Hippocampal formation (tissue), 2 donors: ENCODE measurements at places on chromosomes 4 and X.

GRCh38 chrX:17592117-17592516 lies 145.2 kb upstream of the SCML1 start:
- no peak for DNase-seq

GRCh38 chr4:13627178-13627605 lies 333 bp downstream of the BOD1L1 start:
- no peak for DNase-seq

DNA sequence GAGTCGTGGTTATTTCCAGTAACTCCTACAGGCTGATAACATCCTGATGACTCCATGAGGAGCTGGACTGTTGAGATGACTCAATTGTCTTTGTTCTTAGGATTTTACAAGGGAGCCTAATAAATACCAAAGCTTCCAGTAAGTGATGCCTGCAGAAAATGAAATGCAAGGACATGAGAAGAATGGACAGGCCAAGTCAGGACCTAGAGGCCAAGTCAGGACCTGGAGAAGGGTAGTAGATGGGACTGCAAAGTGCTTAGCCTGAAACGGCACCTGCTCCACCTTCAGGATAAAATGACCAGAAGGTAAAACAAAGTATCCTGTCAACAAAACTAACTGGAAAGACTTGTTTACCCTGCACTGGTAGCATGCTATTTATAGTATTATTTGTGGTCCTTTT lies 6.4 kb upstream of the SLC10A6 start:
- DNase-seq, result no peak

GRCh38 chrX:21374163-21374993 lies at the start of gene CNKSR2:
CNKSR2 (plus strand) TSS chrX:21374418; CDS start chrX:21374898, 480 bp downstream.
- DNase-seq, result no peak

GRCh38 chr4:152296386-152296785 lies 239.5 kb downstream of the FBXW7 start:
- no peak for DNase-seq

DNA sequence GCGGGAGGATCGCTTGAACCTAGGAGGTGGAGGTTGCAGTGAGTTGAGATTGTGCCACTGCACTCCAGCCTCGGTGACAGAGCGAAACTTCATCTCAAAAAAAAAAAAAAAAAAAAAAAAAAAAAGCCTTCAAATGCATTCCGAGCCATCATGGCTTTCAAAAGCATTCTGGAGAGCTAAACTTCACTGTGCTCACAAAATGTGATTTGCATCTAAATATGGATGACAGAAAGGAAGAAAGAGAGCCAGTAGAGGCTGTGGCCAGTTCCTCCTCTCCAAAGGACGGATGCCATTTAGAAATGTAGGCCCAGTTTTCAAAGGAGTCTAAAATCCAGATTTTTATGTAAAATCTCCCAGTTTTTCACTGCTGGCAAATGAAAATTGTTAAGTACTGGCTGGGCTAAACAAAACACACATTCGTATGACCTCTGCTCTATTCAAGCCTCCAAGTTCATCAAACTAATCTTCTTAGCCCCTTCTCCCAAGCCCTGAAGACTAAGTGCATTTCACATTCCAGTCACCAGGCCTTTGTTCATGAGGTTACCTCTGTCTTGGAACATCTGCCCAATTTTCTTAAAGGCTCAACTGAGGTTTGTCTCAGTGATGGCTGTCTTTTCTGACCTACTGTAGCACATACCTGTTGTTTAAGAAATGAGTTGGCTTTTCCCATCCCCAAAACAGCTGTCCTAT lies 22.0 kb downstream of the SLC25A43 start:
- DNase-seq, result peak; percentile 10

GRCh38 chr4:60396341-60397049 lies 803.6 kb upstream of the ADGRL3 start:
- DNase-seq, result no peak

- DNase-seq, result no peak
These were observed 34.7 kb downstream of the IL13RA1 start for GRCh38 chrX:118761939-118762707.

DNA sequence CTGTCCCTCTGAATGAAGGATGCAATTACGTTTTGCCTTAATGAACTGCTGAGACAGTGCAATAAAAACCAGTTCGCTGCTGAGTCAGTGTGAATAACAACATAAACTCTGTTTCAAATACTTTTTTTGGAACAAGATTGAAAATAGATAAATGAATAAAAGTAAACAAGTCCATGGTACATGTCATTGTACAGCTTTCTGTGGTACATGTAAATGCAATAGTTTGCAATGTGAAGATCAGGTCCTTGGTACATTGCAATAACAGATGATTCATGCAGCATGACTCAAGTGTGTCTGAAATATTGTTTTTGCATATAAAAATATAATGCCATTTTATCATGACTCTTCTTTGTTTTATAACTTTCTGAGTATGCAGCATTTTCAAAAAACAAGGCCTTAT lies 193.4 kb upstream of the PACRGL start:
- DNase-seq, result no peak

- DNase-seq, result no peak
These were observed 118.1 kb downstream of the SORCS2 start for GRCh38 chr4:7310451-7310850.

DNA sequence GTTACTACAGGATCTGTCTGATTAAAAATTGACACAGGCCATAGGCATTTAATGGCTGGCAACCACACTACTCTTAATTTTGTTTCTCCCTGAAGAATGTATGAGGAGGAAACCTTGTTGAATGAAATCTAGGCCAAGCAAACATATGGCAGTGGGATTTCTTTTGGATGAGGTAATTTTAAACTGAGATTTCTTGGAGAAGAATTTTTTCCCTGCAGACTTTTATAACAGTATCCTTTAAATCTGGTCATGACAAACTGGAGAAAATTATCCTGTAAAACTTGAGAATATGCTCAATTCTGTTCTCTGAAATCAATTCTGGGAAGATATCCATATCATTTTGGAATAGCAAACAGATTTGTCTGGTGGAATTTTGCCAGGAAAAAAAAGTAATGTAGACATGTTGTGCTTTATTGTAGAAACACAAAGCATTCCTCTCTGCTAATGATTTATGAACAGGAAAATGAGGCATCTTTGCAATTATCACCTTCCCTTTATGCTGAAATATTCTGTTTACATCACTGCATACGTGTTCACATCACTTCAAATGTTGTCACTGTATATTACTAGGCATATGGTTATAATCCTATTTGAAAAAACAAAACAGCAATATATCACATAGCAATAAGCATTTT lies 108.3 kb upstream of the ARSJ start:
- peak; percentile 7 for DNase-seq

- no peak for DNase-seq
These were observed 26.1 kb downstream of the RBM46 start for GRCh38 chr4:154807042-154807630.

DNA sequence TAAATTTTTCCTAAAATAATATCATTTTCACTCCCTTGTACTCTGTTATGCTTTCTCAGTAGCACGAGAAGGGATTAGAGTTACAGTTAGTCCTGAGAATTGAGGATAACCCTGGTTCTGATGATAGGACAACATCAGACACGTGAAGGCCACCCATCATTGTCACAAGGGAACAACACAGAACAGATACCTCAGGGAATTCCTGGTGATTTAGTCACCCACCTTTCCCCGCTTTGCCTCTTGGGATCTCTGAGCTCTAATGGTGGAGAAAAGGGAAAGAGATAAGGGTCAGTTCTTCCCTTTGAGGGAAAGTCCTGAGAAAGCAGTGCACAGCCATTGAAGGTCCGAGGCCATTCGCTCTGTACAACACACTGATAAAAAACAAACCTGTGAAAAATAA lies 112.3 kb upstream of the GALNT7 start:
- no peak for DNase-seq

DNA sequence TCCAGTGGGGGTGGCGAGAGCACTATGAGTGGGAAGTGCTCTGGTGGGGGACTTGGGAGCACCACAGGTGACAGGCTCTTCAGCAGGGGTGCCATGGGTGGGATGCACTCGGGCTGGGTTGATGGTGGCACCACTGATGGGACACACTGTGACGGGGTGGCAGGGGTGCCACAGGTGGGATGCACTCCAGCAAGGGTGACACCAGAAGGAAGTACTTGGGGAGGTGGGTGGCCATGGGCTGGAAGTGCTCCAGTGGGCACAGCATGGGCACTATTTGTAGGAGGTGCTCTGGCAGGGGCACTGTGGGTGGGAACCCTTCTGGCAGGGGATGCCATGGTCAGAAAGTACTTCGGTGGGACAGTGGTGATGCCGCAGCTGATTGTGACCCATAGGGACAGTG lies 346.6 kb downstream of the CFAP47 start:
- DNase-seq, result no peak

GRCh38 chrX:154661899-154662298 lies 8.5 kb upstream of the CTAG2 start:
- DNase-seq, result no peak

GRCh38 chrX:139784807-139785206 lies 76.8 kb upstream of the MCF2 start:
- DNase-seq, result no peak

- DNase-seq, result no peak
These were observed 90.1 kb downstream of the IRF2 start for GRCh38 chr4:184384056-184384809.

GRCh38 chr4:64250061-64250460 lies 159.2 kb downstream of the TECRL start:
- no peak for DNase-seq

DNA sequence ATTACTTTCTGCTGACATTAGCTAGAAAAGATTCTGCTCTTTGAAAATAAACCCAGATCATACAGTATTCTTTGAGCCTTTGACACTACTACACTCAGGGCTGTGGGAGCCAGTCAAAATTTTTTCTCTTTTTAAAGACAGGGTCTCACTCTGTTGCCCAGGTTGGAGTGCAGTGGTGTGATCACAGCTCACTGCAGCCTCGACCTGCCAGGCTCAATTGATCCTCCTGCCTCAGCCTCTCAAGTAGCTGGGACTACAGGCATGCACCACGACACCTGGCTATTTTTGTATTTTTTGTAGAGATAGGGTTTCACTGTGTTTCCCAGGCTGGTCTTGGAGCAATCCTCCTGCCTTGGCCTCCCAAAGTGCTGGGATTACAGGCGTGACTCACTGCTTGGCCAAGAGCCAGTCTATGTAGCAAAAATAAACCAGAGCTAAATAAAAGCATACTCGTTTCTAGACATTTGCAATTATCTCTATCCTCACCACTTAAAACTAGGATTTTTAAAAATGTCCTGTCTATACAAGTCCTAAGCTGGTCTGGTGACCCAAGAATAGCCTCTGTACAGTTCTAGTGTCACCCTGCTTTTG lies 43.2 kb downstream of the AKAP4 start:
- no peak for DNase-seq

DNA sequence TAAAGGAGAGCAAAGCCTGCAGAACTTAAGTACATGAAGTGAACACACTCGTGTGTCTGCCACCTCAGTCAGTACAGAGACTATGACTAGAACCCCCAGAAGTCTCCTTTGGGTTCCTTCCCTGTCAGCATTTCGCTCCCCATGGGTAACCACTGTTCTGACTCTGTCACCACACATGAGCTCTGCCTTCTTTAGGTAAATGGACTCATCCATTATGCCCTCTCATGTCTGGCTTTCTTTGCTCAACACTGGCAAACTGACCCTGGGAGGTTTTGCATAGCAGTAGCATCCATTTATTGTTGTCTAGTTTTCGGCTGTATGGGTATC lies 38.5 kb downstream of the TBC1D14 start:
- no peak for DNase-seq

GRCh38 chrX:149151805-149152757 lies 353.0 kb downstream of the IDS start:
- DNase-seq, result no peak

DNA sequence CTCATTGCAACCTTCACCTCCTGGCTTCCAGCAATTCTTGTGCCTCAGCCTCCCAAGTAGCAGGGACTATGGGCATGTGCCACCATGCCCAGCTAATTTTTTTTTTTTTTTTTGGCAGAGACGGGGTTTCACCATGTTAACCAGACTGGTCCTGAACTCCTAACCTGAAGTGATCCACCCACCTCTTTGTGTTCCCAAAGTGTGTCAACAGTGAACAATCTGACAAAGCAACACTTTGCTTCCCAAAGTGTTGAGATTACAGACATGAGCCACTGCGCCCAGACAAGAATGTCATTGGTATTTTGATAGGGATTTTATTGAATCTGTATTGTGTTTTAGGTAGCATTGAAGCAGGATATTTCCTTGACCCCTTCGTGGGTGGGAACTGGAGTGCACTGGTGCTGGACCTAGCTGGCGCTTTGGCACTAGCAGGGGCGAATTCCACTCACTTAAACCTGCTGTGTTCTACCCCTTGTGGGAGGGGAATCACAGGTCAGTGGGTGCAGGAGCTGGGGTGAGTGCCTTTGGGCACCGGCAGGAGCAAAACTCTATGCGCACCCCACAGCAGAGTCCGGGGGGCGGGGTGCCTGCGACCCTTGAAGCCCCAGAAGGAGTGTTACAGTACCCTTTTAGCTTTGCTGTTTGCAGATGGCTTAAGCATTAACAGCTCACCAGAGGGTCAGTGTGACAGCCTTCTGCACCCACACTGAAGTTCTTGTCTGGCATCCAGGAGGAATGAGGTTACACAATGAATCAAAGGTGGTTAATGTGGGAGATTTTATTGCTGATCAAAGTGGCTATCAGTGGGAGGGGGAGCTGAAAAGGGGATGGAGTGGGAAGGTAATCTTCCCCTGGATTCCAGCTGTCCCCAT lies 21.9 kb downstream of the KLF8 start:
- no peak for DNase-seq

DNA sequence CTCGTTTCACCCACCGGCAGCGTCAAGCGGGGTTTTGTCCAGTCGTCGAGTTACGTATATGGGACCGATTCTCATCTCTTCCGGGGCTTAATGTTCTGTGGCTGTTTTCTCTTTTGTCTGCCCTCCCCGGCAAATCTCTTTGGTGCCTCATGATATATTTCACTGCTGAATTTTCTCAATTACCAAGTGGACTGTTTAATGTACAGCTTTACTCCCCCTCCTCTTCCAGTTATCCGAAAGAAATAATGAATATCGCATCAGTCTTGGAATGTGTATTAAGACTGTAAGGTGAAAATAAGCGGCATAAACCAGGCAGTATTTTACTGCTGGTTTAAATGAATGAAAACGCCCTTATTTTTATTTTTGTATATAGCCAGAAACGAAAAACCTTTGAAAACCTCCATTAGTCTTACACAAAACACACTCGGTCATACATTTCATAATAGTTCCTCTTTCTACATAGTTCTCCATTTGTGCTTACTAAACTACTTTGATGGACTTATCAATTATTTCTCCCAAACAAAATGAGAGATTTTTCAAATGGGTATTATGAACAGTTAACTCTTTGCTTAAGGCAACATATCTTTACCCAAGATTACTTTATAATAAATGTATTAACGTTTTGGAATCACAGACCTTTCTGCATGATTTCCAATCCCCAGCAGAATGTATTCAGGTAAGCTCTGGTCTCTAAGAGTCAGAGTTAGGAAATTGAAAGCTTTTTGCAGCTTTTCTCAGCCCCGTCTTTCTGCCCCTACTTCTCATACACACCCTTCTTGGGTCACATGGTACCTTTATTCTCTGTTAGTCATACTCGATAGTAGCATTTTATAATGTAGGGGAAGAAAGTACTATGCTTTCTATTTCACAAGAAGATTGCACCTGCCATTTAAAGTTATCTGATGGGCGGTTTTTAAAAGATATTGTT lies 979 bp downstream of the RP2 start:
- no peak for DNase-seq
